Endodermal cell (in vitro differentiated cells): ENCODE measurements at places on chromosomes 16 and 17.

GRCh38 chr17:17982801-17983200 lies 10.1 kb downstream of the DRC3 start:
- no peak for DNase-seq

DNA sequence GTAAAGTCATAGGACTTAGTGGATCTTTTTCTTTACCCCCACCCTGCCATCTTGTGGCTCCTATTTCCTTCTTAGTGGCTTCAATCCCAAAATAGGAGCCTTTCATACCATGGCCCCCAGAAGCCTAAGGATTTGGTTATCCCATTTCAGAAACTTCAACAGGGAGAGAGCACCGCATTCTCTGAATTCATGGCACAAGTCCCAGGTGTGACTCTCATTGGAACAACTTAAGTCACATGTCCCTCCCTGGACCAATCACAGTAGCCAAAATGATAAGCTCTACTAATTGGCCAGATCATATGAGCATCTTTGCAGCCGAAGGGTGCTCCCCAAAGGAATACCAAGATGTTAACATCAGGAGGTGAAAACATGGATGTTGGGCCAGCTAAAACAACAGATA lies 43.2 kb downstream of the AXIN2 start:
- no peak for DNase-seq

DNA sequence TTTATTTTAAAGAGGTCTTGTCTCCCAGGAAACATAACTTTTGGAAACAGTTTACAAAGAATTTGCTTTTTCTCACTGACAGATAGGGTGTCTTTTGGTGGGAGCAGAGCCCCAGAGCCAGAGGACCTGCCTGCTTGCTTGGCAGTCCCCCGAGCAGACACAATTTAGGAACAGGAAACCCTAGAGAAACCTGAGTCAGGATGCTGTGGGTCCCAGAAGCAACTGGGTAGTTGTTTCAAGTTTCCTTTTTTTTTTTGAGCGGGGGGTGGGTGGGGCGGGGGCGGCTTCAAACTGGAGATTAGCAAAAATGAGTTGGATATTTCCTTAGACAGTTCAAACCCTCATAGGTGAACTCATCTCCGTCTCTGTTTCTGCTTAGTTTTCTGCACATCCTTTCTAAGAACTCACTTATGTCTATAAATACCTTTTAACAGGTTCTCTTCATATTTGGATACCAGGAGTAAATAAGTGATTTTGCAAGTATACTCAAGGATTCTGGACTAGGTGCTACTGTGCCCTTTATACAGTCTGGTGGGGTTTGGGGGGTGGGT lies 135.1 kb downstream of the PRKCA start:
- no peak for DNase-seq

- no peak for DNase-seq
Measured at GRCh38 chr17:630801-631200, 83.8 kb downstream of the VPS53 start.

GRCh38 chr17:32494621-32495358 lies 8.0 kb downstream of the CDK5R1 start:
- no peak for DNase-seq
